NCI-H187 (cell line): ENCODE measurements at places on chromosomes 16 and 17.
A peak's percentile ranks its signal among the peaks of the same experiment; 100 is the strongest.

DNA sequence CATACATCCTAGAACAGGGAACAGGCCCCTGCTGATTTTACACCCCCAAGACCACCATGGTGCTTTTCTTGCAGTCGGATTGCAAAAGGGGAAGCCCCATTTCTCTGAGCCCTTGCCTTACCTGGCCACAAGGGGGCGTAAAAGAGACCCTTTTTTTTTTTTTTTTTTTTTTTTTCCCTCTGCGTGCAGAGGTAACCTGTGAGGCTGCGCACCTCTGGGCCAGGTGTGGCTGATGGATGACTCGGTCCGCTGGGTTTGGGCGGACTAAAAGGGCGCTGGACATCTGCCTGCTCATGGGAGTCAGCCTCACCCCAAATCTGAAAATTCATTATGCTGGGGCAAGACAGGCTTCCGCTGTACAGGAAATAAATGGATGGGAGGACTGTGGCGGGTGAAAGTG, 281.0 kb downstream of the CBLN1 start:
- no peak for DNase-seq

DNA sequence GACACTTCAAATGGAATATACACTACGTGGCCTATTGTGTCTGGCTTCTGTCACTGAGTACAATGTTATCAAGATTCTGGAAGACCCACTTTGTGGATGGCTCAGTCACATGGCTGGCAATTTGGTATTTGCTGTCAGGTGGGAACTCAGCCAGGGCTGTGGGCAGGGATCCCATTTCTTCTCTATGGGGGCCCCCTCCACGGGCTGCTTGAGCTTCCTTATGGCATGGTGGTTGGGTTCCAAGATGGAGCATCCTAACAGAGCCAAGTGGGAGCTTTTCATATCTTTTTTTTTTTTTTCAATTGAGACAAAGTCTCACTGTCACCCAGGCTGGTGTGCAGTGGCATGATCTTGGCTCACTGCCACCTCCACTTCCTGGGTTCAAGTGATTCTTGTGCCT, 18.0 kb upstream of the CEP20 start:
- no peak for DNase-seq

- no peak for DNase-seq
Observed at GRCh38 chr17:19345067-19345460, 17.5 kb downstream of the B9D1 start.

DNA sequence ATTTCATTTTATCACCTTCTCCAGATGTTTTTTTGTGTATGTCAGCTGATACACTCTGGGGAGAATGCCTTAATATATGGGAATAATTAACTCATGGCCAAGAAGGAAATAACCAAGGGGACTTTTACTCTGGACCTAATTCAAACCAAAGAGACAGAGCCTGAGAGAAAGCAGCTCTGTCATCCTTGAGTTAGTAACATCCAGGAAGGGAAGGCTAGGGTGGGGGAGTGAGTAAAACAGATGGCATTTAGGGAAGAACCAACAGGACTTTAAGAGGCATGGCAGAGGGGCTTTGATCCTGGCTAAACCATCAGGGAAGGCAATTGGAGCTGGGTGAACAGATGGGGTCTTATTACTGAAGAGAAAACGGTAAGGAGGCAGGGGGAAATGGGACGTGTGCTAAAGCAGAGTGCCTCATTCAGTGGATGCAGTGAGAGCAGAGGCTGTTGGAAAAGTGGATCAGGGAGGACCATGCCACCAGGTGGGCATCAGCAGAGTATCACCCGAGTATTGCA, 2.5 kb upstream of the SMPD3 start:
- DNase-seq, result no peak

GRCh38 chr17:32102646-32103186, 39.6 kb upstream of the RHOT1 start:
- DNase-seq, result no peak

GRCh38 chr16:46573008-46573833, 48.0 kb downstream of the SHCBP1 start:
- no peak for DNase-seq

DNA sequence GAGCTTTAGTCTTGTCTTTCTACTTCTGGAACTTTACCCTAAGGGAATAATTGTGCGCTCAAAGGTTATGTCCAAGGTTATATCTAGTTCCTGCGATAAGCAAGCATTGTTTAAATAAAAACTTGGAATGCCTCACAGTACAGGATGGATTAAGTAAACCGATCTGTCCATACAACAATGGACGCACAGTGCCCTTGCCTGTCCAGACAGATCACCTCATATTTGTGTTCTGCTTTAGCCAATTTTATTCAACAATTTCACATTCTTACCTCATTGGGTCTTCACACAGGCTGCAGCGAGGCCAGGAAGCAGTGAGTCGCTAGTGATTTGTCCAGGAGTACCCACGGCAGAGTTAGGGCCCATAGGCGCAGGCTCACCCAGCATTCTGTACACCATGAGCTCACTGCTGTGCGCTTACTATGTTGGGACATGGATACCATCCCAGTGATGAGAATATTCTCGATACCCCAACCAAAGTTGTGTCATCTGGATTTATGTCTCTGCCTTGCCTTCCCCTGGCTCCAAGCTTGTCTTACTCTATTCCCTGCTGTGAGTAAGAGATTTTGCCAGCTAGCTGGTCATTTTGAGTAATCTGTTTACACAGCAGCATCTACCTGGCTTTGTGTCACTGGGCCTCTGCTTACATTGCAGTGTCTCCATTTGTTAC, 39.8 kb downstream of the USP43 start:
- no peak for DNase-seq

GRCh38 chr16:74556375-74556922, 50.5 kb downstream of the GLG1 start:
- no peak for DNase-seq

DNA sequence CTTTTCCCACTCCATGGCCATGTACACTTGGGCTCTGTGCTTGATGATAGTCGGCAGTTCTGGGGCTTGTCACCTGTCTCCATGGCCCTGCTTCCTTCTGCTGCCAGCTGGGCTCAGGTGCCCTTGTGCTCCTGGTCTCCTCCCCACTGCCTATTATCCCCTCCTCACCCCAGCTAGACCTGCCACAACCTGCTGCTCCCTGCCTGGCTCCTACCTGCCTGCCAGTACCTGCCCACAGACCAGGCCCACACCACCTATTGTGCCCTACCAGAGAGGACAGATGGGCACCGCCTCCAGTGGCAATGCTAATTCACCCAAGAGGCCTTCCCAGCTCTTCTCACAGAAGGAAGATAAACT, 538 bp upstream of the RAPGEFL1 start:
- DNase-seq, result no peak

DNA sequence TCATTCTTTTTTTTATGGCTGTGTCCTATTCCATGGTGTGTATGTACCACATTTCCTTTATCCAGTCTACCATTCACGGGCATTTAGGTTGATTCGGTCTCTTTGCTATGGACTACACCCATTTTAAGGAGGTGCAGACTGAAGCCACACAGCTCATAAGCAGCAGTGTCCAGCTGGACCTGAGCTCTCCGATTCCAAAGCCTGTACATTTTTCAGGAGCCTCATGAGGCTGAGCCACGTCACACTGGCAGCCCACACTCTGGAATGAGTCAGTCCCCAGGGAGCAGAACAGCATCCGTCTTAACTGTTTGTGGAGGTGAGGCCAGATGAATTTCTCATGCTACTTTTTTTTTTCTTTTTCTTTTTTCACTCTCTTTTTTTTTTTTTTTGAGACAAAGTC, 116.1 kb downstream of the C16orf95 start:
- DNase-seq, result no peak

DNA sequence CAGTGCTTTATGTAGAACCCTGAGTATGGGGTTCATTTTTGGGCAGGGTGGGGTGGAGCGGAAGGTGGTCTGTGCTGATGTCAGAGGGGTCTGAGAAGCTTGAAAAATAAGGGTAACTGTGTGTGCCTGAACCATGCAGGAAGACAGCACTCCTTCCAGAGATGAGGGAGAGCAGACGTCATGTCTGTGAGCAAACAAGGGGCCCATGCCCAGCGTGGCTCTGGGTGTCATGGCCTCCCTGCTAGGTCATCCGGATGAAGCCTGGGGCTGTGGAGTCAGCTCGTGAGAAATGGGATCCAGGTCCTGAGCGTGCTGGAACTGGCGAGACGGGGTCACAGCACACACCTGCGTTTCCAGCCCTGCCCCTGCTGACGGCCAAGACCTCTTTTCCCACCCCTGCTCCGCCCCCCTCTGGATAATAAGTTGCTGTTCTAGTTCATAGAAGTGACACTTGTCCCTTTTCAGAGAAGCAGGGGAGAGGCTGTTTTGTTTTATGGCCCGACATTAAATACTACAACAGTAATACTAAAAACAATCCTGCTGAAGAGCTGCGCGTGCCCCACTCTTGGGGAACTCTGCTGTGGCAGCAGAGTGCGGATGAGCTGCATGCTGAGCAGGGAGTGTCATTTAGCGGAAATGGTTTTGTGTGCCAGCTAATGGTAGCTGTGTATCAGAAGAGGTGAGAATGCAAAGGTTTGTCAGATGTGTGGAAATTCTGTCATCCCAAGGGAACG, 92.6 kb downstream of the RPTOR start:
- DNase-seq, result peak; percentile 67

DNA sequence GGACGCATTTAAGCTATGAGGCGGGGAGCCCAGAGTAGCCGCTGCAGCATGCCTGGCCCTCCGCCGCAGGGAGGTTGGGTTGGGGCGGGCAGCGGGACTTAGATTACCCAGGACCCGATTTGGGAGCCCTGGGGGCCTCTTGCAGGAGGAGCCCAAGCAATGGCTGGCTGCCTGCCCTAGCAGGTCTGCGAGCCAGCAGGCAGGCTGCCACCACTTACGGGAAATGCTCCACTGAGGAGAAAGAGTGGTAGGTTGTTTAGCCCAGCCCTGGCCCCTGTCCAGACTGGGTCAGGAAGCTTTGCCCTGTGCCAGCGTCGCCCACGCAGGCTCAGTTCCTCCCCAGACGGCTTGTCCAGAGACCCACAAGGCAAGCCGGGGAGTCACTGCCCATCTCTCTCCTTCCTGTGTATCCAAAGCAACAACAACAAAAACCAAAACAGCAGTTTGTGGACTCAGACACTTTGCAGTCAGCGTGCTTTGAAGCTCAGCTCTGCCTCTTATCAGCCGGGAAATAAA, 10.3 kb upstream of the TVP23A start:
- DNase-seq, result no peak

DNA sequence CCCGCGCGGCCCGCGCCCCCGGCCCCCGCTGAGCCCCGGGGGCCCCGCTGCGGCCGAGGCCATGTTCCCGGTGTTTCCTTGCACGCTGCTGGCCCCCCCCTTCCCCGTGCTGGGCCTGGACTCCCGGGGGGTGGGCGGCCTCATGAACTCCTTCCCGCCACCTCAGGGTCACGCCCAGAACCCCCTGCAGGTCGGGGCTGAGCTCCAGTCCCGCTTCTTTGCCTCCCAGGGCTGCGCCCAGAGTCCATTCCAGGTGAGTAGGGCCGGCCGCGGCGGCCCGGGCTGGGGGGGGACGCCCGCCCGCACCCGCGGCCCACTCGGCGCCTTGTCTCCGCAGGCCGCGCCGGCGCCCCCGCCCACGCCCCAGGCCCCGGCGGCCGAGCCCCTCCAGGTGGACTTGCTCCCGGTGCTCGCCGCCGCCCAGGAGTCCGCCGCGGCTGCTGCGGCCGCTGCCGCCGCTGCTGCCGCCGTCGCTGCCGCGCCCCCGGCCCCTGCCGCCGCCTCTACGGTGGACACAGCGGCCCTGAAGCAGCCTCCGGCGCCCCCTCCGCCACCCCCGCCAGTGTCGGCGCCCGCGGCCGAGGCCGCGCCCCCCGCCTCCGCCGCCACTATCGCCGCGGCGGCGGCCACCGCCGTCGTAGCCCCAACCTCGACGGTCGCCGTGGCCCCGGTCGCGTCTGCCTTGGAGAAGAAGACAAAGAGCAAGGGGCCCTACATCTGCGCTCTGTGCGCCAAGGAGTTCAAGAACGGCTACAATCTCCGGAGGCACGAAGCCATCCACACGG, 504 bp downstream of the MAZ start:
- DNase-seq, result no peak

GRCh38 chr16:57284209-57284951, at the start of gene PLLP:
Gene PLLP, minus strand, starts transcription at chr16:57284672. Its CDS starts 132 bp downstream, at chr16:57284540.
- peak; percentile 7 for DNase-seq

DNA sequence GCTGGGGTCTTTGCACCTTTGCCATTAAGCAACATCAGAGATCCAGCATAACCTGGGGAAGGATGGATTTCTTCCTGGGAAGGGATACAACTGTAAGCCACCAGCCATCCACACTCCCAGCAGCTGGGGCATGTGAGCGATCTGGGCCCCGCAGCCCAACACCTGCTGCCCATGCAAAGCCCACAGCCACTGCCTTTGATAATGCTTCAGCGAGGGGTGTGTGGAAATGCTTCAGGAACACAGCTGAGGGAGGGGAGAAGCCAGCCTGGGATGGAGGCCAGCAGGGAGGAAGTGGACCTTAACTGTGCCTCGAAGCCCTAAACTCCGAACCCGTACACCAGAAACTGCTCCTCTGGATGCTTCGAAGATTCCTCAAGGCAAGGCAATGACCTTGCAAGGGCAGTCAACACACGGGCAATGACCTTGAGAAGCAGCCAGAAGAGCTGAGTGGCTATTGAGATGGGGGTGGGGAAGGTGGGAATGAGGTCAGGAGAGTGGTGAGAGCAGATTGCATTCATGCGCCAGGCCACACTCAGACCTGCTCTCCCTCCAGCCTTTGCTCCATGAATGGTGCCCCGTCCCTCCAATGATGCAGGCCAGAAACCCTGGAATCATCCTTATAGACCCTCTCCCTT, 49.1 kb downstream of the KATNIP start:
- no peak for DNase-seq

DNA sequence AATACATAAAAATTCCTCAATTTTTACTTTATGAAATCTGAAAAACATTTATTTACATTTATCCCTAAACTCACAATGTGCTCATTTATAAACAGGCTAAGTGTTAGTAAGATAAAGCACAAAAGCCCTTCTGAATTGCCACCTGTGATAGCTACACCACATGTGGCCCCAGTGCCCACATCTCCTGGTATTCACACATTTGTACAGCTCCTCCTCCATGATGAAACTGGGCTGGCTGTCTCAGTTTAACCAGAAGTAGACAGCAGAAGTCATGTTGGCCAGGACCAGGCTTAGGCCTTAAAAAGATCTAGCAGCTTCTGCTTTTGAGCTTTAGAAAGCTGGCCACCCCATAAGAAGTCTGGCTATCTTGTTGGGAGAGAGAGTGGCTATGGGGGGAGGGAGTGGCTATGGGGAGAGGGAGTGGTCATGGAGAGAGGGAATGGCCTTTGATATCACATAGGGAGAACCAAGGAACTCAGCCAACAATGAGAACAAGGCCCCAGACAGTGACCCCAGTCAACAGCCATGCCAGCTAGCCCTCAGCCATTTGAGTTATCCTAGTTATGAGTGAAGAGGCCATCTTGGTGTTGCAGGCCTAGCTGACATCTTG, 47.4 kb downstream of the CEP95 start:
- no peak for DNase-seq

GRCh38 chr17:8019665-8020650, 17.5 kb downstream of the GUCY2D start:
- DNase-seq, result no peak
